Lower leg skin (tissue), 4 donors: ENCODE measurements at places on chromosomes 4 and X. TPM values are rescaled to one million over a fixed set of nuclear protein-coding genes. Genes with fewer than 3 reads are reported as not detected.

DGAT2L6 gene
- 2.6 TPM for total RNA-seq

GAGE12H gene
- not detected for total RNA-seq

LONRF3 gene
- total RNA-seq = 3.2 TPM

GAGE12F gene
- not detected for total RNA-seq

XAGE1A gene
- total RNA-seq = not detected

F8 gene
- 2.0 TPM for total RNA-seq

HGFAC gene
- total RNA-seq = not detected

SORCS2 gene
- total RNA-seq = 1.5 TPM

TMA16 gene
- total RNA-seq = 26.3 TPM

STAP1 gene
- total RNA-seq = not detected

LGI2 gene
- 0.52 TPM for total RNA-seq

CXorf58 gene
- total RNA-seq = not detected

RRH gene
- not detected for total RNA-seq

SHROOM4 gene
- 4.9 TPM for total RNA-seq

BMP3 gene
- total RNA-seq = 1.1 TPM

REELD1 gene
- total RNA-seq = not detected

ENOPH1 gene
- total RNA-seq = 21.2 TPM

GPRIN3 gene
- 1.5 TPM for total RNA-seq

DCAF8L2 gene
- not detected for total RNA-seq

TMEM271 gene
- 3.0 TPM for total RNA-seq

CCSER1 gene
- 6.5 TPM for total RNA-seq

CSAG2 gene
- not detected for total RNA-seq

CXorf65 gene
- not detected for total RNA-seq

FGF2 gene
- 5.2 TPM for total RNA-seq

BTC gene
- total RNA-seq = 35.7 TPM

TMEM33 gene
- 42.5 TPM for total RNA-seq

ARHGEF6 gene
- 5.8 TPM for total RNA-seq

NHSL2 gene
- total RNA-seq = 2.4 TPM

AFM gene
- not detected for total RNA-seq

GDPD2 gene
- total RNA-seq = 32.1 TPM

FHIP1A gene
- total RNA-seq = 128 TPM

SPINK2 gene
- total RNA-seq = not detected

ETDA gene
- not detected for total RNA-seq

OCRL gene
- total RNA-seq = 14.0 TPM

ZCCHC18 gene
- total RNA-seq = 0.42 TPM

GABRE gene
- 17.2 TPM for total RNA-seq

IQSEC2 gene
- total RNA-seq = 24.2 TPM

MGAT4D gene
- total RNA-seq = not detected

L1CAM gene
- total RNA-seq = 12.9 TPM
